Naive B cell (primary cell): ENCODE measurements at places on chromosomes 6 and 20. TPM values are rescaled to one million over a fixed set of nuclear protein-coding genes. Genes with fewer than 3 reads are reported as not detected.

GRCh38 chr20:40493549-40493948 lies 195.5 kb downstream of the MAFB start:
- DNase-seq: no peak

DNA sequence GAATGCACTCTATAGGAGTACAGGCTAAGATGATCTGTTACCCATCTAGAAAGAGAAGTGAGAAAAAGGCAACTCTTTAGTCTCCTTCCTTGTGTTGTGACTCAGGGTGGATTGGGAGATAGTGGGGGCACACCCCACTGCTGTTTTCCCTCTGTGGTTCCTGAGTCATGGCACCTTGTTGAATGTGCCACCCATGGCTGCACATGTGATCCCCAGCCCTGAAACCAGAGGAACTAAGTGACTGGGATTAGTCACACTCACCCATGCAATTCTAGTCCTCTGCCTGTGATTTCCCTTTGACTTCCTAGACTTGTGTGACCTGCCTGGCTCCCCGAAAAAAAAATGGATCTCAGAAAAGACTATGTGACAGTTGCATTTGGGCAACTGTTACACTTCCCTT lies 48.6 kb upstream of the HTR1B start:
- no peak for DNase-seq

DNA sequence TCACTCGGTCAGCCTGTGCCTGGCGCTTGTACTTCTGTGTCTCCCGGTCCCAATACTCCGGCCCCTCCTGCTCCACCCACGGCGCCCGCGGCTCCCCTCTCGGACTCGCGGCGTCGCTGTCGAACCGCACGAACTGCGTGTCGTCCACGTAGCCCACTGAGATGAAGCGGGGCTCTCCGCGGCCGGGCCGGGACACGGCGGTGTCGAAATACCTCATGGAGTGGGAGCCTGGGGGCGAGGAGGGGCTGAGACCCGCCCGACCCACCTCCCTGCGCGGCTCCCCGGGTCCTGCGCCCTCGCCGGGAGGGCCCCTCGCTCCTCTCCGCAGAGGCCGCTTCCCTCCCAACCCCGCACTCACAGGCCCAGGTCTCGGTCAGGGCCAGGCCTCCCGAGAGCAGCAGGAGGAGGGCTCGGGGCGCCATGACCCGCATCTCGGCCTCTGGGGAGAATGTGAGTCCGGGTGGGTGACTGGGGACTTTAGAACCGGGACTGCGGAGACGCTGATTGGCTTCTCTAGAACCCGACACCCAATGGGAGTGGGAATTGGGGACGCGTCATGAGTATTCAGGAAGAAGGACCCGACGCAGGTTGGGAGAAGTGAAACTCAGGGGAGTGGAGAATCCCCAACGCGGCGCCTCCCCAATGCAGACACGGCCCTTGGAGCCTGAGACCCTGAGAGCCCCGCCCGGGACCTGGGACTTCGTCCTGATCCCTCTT lies at the start of gene HLA-C:
Gene HLA-C (minus strand): TSS at position 452 of the 717 bp plus-strand sequence. CDS start 21 bp downstream, at position 431.
- peak; percentile 92 for DNase-seq

DNA sequence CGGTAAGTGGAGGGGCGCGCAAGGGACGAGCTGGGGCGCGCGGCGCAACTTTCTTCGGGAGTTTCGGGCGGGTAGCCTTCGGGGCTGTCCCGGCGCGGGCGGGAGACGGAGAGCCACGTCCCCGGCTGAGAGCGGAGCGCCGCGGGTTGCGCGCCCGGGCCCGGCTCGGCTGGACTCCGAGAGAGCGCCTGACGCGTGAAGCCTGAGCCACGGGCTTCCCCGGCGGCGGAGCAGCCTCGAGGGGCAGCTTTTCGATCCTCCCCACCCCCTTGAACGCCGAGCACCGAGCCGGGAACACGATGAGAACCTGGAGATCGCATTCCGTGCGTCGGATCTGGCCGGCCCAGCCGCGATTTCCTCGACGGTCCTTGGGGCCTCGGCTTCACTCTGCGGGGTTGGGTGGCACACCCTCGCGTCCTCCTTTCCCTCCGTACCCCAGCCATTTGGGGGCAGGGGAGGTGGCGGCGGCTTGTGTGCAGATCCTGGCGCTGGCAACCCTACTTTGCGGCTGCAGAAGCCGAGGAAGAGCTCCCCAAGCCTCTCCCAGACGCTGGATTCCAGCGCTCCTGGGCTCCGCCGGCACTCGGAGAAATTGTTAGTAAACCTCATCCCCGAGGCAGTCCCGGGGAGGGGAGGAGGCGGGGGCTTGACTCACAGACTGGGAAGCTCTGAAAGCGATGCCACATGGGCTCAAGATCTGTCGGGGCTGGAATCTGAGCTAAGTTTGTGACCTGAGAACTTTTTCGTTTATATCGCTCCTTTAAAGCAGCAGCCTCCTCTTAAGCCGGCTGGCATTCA lies 572 bp downstream of the DSE start:
- DNase-seq: peak; percentile 40

CFAP206 gene
- polyA plus RNA-seq: not detected

DNA sequence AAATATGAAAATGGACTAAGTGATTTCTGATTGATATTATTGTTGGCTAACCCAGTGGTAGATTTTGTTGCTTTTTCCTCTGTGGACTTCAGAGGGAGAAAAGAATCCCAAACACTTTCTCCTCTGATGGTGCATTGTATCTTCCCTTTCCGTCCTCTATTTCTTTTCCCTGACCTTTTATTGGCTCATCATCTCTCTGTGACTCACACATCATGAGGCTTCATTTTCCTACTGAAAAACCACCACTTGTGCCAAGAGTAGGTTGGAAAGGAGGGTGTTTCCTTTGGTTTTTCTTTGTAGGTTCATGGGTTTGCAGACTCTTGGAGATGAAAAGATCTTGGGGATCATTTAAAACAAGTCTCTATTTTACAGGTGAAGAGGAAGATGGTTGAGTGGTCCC lies 311.7 kb upstream of the JAG1 start:
- no peak for DNase-seq

GRCh38 chr6:52548999-52549398 lies 27.9 kb downstream of the TRAM2 start:
- no peak for DNase-seq

GRCh38 chr6:148170286-148170685 lies 172.4 kb upstream of the SASH1 start:
- DNase-seq: no peak

MEP1A gene
- polyA plus RNA-seq: not detected

- no peak for DNase-seq
Observed at GRCh38 chr6:157954150-157955117, 27.2 kb upstream of the SYNJ2 start.

- no peak for DNase-seq
Observed at GRCh38 chr6:39934131-39934757, at the start of gene MOCS1. MOCS1 (minus strand) TSS chr6:39934462; CDS start chr6:39934417, 45 bp downstream.

PCED1A gene
- 27.1 TPM for polyA plus RNA-seq

GRCh38 chr6:33372526-33373123 lies 19.0 kb upstream of the KIFC1 start:
- no peak for DNase-seq

TIAM2 gene
- 0.34 TPM for polyA plus RNA-seq

TTLL9 gene
- not detected for polyA plus RNA-seq

DNA sequence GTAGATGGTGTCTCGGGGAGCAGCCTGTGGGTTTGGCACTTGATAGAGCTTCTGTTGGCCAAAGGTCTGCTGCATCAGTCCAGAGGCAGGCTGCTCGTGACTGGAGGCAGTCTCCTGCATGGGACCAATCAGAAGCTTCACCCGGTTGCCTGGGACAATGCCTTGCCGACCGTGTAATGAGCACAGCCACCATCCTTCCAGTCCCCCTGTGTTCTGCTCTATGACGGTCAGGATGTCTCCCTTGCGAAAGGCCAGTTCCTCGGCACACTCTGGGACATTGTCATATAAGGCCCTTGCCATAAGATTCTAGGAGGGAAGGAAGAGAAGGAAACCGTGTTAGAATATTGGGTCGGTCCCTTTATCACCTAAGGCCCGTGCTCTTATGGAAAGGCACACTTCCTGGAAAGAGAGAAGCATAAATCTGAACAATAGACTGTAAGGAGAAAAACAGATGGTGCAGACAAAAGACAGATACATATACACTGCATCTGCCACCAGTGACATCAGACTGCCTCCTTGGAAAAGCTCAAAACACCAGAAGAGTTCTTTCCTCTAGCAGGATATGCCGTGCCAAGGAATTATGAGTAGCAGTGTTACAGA lies 18.9 kb downstream of the NEDD9 start:
- DNase-seq: no peak

AHI1 gene
- polyA plus RNA-seq: 7.8 TPM

- peak; percentile 70 for DNase-seq
Observed at GRCh38 chr6:34235307-34236130, 1.2 kb upstream of the HMGA1 start.

HLA-DRB1 gene
- polyA plus RNA-seq: 4,916 TPM

- DNase-seq: no peak
Observed at GRCh38 chr6:35197196-35197595, 16.6 kb upstream of the SCUBE3 start.
